ENCODE measurements at places on chromosomes 11 and 22.

GRCh38 chr22:35421121-35421520 lies 21.2 kb downstream of the MCM5 start:
- DNase-seq: no peak

DNA sequence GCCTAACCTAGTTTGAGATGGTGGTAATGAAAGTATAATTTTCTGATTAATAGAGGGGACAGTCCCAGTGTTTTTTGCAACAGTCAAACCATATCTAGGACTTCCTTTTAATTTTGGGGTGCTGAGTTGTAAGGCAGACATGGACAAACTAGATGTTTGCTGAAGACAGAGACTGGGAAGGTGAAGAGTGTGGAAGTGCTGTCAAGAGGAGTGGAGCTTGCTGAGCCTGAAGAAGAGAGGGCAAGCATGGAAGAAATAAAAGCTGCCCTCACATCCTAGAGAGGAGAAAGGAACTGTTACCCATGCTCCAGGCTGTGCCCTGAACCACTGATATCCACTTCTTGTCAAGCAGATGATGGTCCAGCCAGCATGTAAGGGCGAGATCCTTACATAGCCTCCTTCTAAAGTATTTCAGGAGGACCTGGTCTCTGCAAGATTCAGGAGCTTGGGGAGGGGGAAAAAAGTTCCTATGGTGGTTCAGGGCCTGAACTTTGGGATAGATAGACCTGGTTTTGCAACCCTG lies 51.4 kb downstream of the PRR5L start:
- DNase-seq: no peak

GRCh38 chr22:50271519-50271970 lies 1.4 kb upstream of the MAPK11 start:
- DNase-seq: peak; percentile 19

- DNase-seq: no peak
Observed at GRCh38 chr11:69059985-69060384, 11.3 kb downstream of the TPCN2 start.

DNA sequence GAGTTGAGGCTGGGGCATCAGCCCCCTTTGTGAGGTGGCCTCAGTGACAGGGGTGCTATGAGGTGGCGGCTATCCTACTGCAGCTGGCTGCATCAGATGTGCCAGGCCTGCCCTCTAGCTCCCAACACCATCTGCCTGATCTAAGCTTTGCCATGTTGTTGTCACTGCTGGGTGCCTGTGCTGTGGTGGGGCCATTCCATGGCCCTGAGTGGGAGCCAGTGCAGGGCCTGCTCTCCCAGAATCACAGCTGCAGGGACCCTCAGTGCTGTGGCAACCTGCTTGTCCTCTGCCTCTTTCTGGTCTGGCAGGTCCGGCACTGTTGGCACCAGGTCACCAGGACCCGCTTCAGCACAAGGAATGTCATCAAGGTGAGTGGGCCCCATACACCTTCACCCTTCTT lies 1.8 kb upstream of the SNU13 start:
- no peak for DNase-seq

DNA sequence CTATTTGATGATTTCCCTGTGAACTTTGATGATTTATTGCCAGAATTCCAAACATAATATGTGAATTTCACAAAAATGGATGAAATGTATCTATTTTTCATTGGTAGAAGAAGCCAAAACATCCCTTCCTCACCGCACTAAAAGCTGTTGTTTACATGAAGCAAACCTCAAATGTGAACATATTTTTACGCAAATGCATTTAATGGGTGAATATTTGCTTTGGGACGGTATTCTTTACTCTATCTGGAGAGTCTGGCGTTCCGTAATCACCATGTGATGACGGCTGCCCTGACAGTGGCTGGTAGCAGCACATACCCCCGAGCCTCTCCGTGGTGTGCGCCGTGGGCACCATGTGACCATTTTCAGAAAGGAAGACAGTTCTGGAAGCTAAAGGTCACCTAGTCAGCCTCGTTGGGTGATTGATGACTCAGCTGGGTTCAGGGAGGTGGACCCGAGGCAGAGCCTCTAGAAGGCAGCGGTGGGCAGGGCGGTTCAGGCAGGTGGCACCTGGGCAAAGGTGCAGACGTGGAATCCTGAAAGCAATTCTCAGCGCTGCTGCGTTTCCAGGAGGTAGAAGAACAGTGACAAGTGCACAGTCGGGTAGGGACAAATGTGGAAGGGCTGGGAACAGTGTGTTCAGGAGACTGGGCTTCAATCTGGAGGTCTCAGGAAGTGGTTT lies 45.3 kb downstream of the PPARA start:
- DNase-seq: no peak

GRCh38 chr11:58075781-58076180 lies 45.0 kb downstream of the OR6Q1 start:
- no peak for DNase-seq

DNA sequence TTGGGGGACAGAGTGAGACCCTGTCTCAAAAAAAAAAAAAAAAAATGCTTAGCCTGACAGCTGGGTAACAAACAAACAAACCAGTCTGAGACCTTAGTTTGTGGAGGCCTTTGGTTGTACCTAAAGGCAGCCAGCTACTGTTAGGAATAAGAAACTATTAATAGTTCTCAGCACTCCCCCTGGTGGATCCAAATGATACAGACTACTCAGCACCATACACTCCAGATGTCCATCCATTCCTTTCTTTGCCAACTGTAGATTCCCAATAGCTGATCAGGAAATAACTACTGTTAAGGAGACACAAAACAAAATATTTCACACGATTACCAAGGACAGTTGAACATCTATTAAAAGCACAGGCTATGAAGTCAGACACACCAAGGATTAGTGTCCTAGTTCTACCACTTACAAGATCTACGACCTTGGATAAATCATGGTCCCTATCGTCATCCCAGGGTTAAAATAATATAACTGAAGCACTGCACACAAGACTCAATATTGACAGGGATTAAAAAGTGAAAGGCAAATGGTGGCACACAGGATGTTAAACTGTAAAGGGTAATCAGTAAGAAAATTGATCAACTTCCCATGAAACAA lies 17.2 kb downstream of the CLDN25 start:
- DNase-seq: no peak

DNA sequence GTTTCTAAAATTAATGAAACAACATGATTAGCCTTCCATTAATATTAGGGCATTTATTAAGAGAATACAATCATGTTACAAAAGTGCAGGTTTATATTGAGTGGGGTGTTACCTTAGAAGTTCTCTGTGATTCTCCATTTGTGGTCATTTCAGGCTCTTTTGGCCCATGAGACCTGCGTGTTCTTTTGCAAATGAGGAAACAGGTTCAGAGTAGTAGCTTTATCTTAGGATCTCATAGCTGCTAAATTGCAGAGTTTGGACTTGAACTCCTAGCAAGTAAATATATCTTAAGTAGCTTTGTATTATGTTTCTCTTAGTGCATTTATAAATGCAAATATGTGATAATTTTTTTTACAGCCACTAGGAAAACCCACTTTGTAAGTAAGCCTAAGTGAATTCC lies 18.3 kb downstream of the FAR1 start:
- no peak for DNase-seq

GRCh38 chr11:11267312-11267711 lies 85.7 kb downstream of the CSNK2A3 start:
- no peak for DNase-seq

- no peak for DNase-seq
Observed at GRCh38 chr11:69448471-69449284, 32.8 kb upstream of the LINC01488 start.

DNA sequence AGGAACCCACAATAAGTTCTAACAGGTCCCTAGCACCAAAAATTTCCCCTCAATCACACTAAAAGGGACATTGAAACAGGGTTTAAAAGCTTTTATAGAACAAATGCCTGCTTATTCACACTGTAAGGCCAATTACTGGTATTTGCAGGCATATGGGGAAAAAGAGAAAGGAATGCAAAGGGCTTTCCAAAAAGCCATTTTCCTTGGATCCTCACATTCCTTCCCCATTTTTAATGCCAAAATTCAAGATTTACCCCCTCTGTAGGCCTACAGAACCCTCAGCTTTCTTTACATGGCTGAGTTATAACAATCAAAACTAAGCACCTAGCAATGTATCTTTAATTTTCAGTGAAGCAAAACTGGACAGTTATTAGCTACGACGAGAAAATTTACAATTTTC lies 102.0 kb downstream of the SBF2 start:
- no peak for DNase-seq

- no peak for DNase-seq
Observed at GRCh38 chr11:47183031-47183856, 3.0 kb downstream of the PACSIN3 start.

- no peak for DNase-seq
Observed at GRCh38 chr22:24418786-24419474, 8.5 kb upstream of the ADORA2A start.
